ENCODE measurements at places on chromosomes 16 and 17. TPM values are rescaled to one million over a fixed set of nuclear protein-coding genes. Genes with fewer than 3 reads are reported as not detected.

DNA sequence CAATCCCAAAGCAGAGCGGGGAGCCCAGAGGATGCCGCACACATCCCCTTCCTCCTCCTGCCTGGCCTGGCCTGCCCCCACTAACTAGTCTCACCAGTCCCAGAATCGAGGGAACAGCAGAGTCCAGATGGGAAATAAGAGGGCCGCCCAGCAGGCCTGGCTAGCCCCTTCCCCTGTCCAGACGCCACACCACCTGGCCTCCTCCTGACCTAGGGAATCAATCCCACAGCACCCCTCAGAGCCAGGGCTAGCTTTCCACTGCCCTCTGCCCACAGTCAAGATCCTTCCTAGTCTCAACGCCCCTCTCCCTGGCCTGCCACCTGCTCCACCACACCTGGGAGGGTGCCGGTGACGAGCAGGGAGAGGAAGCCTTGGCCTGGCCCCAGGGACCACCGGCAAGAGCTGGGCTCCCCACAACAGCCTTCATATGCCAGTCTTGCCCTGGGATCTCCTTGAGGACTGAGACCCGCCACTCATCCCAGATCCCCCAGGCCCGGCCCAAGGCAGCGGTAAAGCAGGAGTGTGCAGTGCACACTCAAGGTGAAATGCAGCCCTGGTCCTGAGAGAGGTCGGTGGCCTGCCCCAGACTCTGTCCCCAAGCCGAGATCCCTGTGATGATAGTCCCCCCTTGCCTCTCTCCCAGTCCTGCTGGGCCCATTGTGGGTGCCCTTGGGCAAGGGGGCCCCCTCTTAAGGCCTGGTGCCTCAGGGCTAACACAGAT, 27.9 kb downstream of the KATNB1 start:
- no peak for DNase-seq
- H3K27me3 ChIP-seq, result no peaks in the 10 kb centered on the region
- peaks cover 4% of the 10 kb centered on the region for H3K4me1 ChIP-seq

GRCh38 chr16:55279598-55279997, 44.4 kb upstream of the IRX6 start:
- H3K4me1 ChIP-seq, result no peaks in the 10 kb centered on the region
- peaks cover 15% of the 10 kb centered on the region for H3K27me3 ChIP-seq
- no peak for DNase-seq
- H3K27ac ChIP-seq, result no peak overlapping the region

Gene SLC5A11
- not detected for total RNA-seq

DNA sequence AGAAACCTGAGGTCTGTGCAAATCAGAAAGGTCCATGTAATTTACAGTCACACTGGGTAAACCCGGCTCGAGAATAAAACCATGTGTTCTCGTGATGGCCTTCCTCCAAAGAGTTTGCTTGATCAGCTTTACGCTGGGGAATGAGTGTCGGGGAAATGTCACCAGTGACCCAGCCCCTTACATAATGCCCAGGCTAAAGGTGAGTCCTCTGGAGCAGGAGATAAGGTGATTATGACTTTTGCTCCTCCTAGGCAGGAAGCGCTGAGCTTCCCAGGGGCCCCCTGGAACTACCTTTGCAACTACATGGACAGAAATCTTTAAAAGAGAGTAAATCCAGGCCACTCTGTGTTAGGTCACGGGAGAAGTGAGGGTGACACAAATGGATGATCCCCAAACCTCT, 15.7 kb downstream of the SLC6A4 start:
- no peaks in the 10 kb centered on the region for H3K27me3 ChIP-seq
- no peaks in the 10 kb centered on the region for H3K36me3 ChIP-seq
- no peaks in the 10 kb centered on the region for H3K4me1 ChIP-seq
- no peak overlapping the region for H3K4me3 ChIP-seq
- no peak for DNase-seq

GRCh38 chr16:83308414-83308813, 499.4 kb upstream of the HSBP1 start:
- H3K27me3 ChIP-seq, result peaks cover 5% of the 10 kb centered on the region
- no peak for DNase-seq
- no peak overlapping the region for H3K4me3 ChIP-seq
- H3K27ac ChIP-seq, result no peak overlapping the region

- H3K36me3 ChIP-seq, result no peaks in the 10 kb centered on the region
- no peaks in the 10 kb centered on the region for H3K4me1 ChIP-seq
- DNase-seq, result no peak
- no peaks in the 10 kb centered on the region for H3K27me3 ChIP-seq
These were observed 273.9 kb upstream of the ZFHX3 start for GRCh38 chr16:73321853-73322252.

DNA sequence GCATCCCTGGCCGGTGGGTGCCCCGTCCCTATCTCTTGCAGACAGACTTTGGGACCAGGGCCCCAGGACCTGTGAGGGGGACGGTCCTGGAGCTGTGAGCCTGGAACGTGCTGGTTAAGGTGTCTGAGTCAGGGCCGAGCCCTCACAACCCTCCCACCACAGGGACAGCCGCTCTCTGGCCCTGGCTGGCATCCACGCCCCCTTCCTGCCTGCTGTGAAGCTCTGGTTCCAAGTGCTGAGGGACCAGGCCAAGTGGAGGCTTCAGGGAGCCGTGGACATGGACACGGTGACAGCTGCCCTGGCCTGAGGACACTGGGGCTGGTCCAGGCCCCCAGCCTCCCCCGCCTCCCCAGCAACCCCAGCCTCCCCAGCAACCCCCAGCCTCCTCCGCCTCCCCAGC, 6.6 kb downstream of the TSR3 start:
- no peak overlapping the region for H3K27ac ChIP-seq
- DNase-seq, result no peak
- no peak overlapping the region for H3K4me3 ChIP-seq
- no peaks in the 10 kb centered on the region for H3K27me3 ChIP-seq

- DNase-seq, result no peak
- peaks cover 32% of the 10 kb centered on the region for H3K4me1 ChIP-seq
- H3K36me3 ChIP-seq, result no peaks in the 10 kb centered on the region
- no peak overlapping the region for H3K27ac ChIP-seq
These were observed 3.5 kb downstream of the WDR81 start for GRCh38 chr17:1727876-1728630.

- no peak for DNase-seq
- no peak overlapping the region for H3K4me3 ChIP-seq
- no peak overlapping the region for H3K27ac ChIP-seq
These were observed 6.4 kb downstream of the G6PC3 start for GRCh38 chr17:44076716-44077594.

GRCh38 chr16:82582975-82583374, 43.8 kb upstream of the CDH13 start:
- H3K27ac ChIP-seq, result no peak overlapping the region
- no peak for DNase-seq
- H3K4me1 ChIP-seq, result no peaks in the 10 kb centered on the region
- H3K36me3 ChIP-seq, result no peaks in the 10 kb centered on the region

DNA sequence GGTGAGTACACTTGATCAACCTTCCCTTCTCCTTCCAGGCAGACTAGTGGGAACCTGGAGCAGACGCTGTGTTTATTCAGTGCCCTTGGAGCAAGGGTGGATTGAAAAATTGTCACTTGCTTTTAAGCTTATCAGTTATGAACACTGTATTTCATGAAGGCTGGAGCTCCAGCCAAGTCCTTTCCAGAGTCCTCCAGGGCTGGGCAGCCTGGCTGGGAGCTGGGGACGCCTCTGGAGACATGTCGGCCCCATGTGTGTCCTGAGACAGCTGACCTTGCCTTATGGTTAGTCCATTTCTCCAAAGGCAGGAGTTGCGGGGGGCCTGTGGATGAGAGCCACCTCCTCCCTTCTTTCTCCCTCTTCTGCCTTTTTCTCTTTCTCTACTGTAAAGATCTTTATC, 67.0 kb downstream of the RAP1GAP2 start:
- DNase-seq, result no peak
- no peak overlapping the region for H3K4me3 ChIP-seq
- H3K27me3 ChIP-seq, result no peaks in the 10 kb centered on the region
- H3K36me3 ChIP-seq, result no peaks in the 10 kb centered on the region

- DNase-seq, result no peak
- H3K27ac ChIP-seq, result peak overlapping the region; percentile 65
- H3K27me3 ChIP-seq, result peaks cover 8% of the 10 kb centered on the region
- no peak overlapping the region for H3K4me3 ChIP-seq
These were observed 8.0 kb upstream of the TOP2A start for GRCh38 chr17:40425741-40426140.

- no peaks in the 10 kb centered on the region for H3K4me1 ChIP-seq
- H3K27ac ChIP-seq, result no peak overlapping the region
- H3K27me3 ChIP-seq, result no peaks in the 10 kb centered on the region
These were observed 115.1 kb downstream of the HIC1 start for GRCh38 chr17:2170023-2170422.

Gene KRT33B
- not detected for total RNA-seq

DNA sequence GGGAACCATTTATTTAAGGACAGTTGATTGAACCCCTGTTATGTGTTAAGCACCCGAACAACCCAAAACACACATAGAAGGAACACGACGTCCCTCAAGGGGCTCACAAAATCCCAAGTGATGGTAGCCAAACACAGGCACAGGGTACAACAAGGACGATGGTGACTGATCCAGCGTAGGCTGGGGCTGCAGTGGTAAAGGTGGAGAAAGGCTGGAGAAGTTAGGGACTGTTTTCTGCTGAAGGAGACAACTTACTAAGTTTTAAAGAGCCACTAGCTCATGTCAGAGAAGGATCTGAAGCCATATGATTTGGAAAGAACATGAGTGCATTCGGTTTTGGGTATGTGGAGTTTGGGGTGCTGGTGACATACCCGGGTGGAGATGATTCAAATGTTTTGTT, 229.6 kb upstream of the TNRC6C start:
- no peak overlapping the region for H3K27ac ChIP-seq
- peaks cover 7% of the 10 kb centered on the region for H3K36me3 ChIP-seq
- no peak for DNase-seq
- H3K4me1 ChIP-seq, result peaks cover 4% of the 10 kb centered on the region

DNA sequence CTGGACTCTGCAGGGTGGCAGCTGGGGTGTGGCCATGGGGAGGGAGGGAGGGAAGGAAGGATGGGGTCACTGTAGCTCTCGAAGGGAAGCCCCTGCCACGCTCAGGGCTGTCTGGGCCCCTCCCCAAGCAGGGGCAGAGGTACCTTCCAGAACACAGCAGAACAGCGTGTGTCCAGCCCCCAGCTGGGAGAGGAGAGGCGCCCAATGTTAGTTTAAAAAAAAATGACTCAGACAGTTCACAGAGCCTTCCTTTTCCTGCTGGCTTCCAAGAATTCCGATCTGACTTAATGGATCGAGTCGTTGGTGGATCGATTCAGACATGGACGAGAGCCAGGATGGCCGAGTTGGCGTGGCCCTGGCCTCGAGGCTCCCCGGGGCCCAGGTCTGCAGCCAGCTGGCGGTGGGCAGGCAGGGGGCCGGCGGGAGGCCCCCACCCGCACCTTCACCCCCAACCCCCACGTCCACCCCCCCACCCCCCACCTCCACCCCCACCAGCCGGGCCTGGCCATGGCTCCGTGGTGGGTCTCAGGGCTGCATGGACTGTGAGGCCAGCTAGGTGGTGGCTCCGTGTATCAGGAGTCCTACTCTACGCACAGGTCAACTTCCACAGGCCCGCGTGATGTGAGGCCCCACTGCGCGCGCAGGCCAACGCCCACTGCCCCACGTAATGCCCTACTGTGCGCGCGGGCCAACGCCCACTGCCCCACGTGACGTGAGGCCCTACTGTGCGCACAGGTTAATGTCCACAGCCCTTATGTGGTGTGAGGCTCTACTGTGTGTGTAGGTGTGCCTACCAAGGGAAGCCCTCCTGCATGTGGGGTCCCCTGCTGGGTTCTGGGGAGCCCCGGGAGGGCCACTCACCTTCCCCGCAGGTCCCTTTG, 21.8 kb downstream of the CACNA1H start:
- H3K4me1 ChIP-seq, result no peaks in the 10 kb centered on the region
- H3K36me3 ChIP-seq, result no peaks in the 10 kb centered on the region
- DNase-seq, result no peak
- no peak overlapping the region for H3K27ac ChIP-seq
- no peaks in the 10 kb centered on the region for H3K27me3 ChIP-seq
- no peak overlapping the region for H3K4me3 ChIP-seq

Gene NME3
- total RNA-seq, result 56.1 TPM

Gene CALCOCO2
- 97.0 TPM for total RNA-seq

Gene GAST
- not detected for total RNA-seq

GRCh38 chr17:61201211-61201610, 198.4 kb upstream of the TBX2 start:
- no peaks in the 10 kb centered on the region for H3K36me3 ChIP-seq
- H3K4me1 ChIP-seq, result peaks cover 5% of the 10 kb centered on the region
- no peak overlapping the region for H3K4me3 ChIP-seq

GRCh38 chr17:28999206-28999605, 6.6 kb downstream of the SEZ6 start:
- H3K36me3 ChIP-seq, result no peaks in the 10 kb centered on the region
- no peak overlapping the region for H3K4me3 ChIP-seq
- no peaks in the 10 kb centered on the region for H3K4me1 ChIP-seq

Gene TK1
- 90.6 TPM for total RNA-seq

DNA sequence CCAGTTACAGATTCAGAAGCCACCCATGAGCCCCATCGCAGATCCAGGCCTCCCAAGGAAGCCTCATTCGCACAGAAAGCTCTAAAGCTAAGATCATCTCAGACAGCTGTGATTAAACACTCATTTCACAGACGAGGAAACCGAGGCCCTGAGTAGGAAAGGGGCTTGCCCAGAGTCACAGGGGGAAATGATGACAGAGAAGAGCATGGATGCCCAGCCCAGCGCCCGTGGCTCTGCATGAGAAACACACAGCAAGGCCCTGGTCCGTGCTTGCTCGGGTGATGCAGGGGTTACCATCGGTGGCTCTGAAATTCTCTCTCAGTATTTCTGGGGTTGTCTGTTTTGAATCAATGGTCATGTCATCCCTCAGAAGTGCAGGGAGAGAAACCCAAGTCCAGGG, 109.6 kb downstream of the C16orf78 start:
- no peak for DNase-seq
- H3K4me1 ChIP-seq, result no peaks in the 10 kb centered on the region
- no peaks in the 10 kb centered on the region for H3K36me3 ChIP-seq

Gene SLC52A1
- 0.46 TPM for total RNA-seq

Gene GDPD1
- total RNA-seq, result 3.2 TPM

DNA sequence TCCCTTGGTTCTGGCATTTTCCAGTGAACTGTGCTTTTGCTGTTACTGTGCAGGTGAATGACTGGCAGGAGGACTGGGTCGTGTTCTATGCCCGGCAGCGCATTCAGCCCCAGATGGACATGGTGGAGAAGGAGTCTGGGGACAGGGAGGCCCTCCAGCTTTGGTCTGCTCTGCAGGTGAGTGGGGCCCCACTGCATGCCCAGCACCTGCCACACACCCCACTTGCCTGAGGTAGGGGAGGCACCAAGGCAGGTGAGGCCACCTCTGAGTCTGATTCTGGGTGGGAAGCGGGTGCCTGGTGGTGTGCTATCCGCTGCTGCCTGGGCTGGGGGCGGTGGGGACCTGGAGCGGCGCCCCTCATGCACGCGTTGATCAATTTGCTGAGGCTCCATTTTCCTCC, 9.0 kb upstream of the FN3K start:
- DNase-seq, result no peak
- no peak overlapping the region for H3K4me3 ChIP-seq
- H3K27me3 ChIP-seq, result no peaks in the 10 kb centered on the region

GRCh38 chr16:2836646-2837508, 6.8 kb downstream of the ZG16B start:
- no peak overlapping the region for H3K4me3 ChIP-seq
- no peak for DNase-seq
- peaks cover 16% of the 10 kb centered on the region for H3K4me1 ChIP-seq
- H3K27ac ChIP-seq, result no peak overlapping the region
- peaks cover 15% of the 10 kb centered on the region for H3K27me3 ChIP-seq
